ENCODE measurements at places on chromosomes 5 and 9. TPM values are rescaled to one million over a fixed set of nuclear protein-coding genes. Genes with fewer than 3 reads are reported as not detected.

GRCh38 chr5:8333977-8334376 is 465.0 kb downstream of the MTRR start:
- no peak for DNase-seq

- no peak for DNase-seq
Measured at GRCh38 chr5:127426661-127427060, 90.8 kb upstream of the PRRC1 start.

DNA sequence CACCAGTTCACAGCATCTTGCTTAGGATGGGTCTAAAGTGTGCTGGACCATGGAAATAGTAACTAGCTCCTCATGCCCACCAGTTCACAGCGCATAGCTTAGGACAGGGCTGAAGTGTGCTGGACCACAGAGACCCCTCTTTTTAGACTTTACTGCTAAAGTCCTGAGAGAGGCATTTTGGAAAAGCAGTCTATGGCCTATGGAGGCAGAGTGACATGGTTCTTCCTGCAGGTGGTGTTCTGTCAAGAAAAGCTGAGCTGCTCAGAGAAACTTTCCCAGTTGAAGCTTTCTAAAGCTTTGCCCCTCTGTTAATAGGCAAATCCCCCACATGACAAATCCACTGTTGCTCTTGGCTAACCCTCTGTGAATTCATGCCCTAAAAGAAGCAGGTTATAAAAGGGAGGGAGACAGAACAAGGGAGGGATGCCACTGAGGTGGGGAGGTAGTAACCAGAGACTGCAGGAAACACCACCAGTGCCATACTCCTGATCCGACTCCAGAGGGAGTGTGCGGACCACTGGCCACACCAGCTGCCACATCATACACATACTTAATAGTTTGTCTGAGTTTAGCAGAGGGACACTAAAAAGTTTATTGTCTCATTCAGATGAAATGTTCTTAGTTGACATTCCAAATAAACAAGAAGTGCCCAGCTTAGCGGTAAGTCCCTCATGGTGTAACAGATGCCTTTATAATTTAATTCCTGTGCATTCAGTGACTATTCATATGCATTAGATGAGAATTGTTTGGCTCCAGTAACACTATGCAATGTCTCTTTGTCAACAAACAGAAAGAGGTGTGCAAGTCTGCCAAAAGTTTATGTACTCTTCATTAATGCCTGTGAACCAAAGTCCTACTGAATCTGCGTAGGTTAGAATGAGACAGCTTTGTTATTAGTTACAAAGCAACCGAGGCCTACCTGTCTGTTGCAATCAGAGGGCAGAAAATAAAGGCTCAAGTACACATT is 236.2 kb upstream of the NFIL3 start:
- DNase-seq: no peak

DNA sequence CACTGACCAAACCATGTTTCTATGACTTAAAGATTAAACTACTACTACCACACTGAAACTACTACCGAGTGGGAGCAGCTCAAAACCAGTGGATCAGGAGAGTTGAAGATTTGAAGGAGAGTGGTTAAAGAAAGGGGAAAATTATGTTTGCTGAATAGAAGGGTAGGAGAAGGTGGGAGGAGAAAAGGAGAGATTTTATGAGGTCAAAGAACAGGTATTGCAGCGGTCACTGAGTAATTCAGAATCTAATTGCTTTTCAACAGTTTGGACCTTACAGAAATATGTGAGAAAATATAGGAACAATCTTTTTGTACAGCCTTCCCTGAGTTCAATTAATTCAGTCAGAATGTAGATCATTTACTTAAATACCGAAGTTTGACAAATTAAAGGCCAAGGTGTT is 24.6 kb downstream of the EDIL3 start:
- no peak for DNase-seq

DNA sequence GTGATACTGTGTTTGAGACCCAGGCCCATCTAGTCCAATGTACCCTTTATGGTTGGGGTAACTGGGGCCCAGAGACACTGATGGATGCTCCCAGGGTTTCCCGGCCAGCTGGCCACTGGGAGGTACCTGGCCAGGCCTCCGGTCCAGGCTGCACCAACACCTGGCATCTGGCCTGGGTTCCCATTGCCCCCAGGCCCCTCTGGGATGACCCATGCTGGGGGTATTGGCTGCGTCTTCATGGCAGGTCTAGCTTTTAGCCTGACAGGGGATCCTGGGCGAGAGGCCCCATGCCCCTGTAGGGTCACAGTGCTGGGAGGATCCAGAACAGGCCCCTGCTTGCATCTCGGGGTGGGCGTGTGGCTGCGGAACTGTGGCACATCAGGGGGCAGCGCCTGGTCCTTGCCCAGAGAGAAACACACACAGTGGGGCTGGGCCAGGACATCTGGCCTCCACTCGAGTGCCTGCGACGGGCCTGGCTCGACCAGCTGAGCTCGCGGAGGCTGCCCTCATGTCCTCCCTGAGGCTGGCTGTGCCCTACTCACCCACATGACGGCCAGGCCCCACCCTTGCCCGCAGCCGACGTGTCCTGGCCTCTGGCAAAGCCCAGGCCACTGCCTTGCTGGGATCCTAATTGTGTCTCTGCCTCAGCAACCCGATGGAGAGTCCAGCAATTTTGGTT is 21.5 kb upstream of the COL5A1 start:
- no peak for DNase-seq

GRCh38 chr5:61280205-61280604 is 51.9 kb upstream of the ZSWIM6 start:
- no peak for DNase-seq

- DNase-seq: no peak
Measured at GRCh38 chr5:153619771-153620170, 129.3 kb downstream of the GRIA1 start.

DNA sequence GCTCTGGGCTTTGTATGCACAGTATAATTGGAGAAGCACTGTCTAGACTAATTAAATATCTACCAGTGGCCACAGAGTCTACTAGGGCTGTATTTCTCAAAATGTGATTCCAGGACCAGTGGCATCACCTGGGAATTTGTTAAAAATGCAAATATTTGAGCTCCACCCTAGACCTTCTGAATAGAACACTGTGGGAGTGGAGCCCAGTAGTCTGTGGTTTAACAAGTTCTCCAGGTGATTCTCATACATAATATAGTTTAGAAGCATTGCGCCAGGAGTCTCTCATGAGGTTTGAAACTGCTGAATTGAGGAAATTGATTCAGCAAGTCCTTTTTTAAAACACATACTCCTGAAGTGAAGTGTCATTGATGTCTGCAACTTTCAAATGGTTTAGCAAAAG is 74.7 kb downstream of the FCHO2 start:
- no peak for DNase-seq

- no peak for DNase-seq
Measured at GRCh38 chr5:103469288-103470040, 93.1 kb downstream of the NUDT12 start.

GRCh38 chr5:150651382-150651781 is 9.7 kb upstream of the MYOZ3 start:
- no peak for DNase-seq

Gene CDKN2A
- 1.5 TPM for total RNA-seq

Gene KIF3A
- total RNA-seq: 2.2 TPM

Gene FOXD4L3
- total RNA-seq: 0.31 TPM

Gene FOXD4L5
- not detected for total RNA-seq

Gene LIFR
- total RNA-seq: 28.8 TPM

Gene IFNB1
- not detected for total RNA-seq

Gene FCHO2
- total RNA-seq: 38.1 TPM

Gene PCDHB2
- 1.1 TPM for total RNA-seq

Gene LECT2
- not detected for total RNA-seq

Gene PSIP1
- total RNA-seq: 26.1 TPM

Gene ORM2
- total RNA-seq: not detected
